ENCODE measurements at places on chromosomes 2 and 18.

- DNase-seq: no peak
Observed at GRCh38 chr2:80053522-80054345, 250.8 kb downstream of the LRRTM1 start.

DNA sequence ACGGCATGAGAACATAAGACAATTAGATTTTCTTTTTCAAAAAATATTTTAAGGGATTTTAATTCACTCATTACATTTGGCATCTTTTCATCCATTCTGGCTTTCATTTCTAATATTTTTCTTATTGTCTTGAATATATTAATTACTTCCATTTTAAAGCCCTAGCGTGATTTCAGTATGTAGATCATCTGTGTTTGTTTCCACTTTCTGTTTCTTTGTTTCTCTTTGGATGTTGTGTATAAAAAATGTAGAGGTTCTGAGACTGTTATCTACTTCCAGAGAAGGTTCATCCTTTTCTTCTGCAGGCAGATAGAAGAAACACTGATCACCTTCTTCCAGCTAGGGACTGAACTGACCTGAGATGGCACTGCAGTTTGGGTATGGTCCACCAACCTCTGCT is 664.4 kb upstream of the SLC39A10 start:
- no peak for DNase-seq

- no peak for DNase-seq
Observed at GRCh38 chr2:46552079-46552478, 72.7 kb downstream of the TMEM247 start.

DNA sequence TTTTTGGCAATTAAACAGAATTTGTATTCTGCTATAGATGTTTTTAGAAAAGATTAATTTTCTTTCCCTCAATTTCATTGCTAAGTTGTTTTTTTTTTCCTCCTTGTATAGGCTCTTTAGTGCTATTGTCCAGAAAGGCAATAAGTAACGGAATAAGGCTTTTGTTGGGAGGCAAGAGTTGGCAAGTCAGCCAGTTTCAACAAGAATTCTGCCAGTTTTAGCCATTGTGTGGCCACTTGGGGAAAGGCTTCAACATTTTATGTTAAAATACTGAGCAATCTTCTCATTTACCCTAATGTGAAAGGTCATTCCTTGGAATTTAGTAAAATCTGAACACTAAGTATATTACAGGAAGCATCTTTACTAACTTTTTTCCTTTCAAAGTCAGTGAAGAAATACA is 9.6 kb downstream of the CALCRL start:
- no peak for DNase-seq

DNA sequence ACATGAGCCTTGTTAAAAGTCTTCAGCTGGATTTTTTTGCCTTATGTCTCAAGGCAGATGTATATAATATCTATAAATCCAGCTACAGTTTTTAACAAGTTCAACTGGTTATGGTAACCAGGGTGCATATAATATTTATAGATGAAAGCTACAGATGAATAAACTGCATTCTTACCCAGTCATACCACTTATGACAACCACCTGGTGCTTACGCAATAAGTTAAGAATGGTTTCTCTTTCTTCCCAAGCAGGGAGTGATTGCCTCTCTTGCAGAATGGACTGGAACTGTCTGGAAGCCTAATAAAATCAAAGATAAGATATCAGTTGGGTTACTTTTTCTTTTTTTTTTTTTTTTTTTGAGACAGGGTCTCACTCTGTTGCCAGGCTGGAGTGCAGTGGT is 19.6 kb downstream of the DHX57 start:
- DNase-seq: no peak

DNA sequence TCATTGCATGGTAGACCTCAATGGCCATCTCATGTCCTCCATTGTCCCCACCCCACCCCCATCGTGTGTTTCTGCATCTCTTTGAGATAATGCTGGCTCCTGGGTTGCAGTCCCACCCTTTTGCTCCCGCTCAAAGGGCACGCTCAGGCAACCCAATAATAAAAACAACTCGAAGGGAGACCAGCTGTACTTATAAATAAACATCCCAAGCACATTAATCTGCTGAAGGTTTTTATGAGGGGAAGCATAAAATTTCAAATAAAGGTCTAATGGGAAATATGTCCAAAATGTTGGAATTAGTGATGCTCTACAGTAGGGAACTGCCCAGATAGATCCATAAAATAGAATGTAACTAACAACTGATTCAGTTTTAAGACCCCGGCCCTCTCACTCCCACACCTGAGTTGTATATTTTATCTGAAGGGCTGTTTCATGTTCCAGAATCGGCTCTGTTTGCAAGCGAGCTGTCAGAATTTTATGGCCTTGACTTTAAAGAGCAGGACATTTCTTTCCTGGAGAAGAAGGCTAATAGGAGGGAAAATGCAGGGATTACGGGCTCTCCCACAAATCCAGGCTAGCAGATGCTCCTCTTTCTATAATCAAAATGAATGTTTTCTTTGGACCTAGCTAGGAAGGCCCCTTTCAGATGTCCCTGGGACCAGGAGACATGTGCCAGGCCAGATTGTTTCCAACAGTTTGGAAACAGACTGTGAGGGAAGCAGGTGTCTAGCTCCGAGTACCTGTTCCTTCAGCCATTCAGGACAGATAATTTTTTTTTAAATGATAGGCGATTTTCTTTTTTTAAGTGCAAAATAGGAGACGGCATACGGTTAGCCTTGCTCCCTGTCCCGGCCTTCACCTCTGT is 103.7 kb downstream of the APOB start:
- no peak for DNase-seq

DNA sequence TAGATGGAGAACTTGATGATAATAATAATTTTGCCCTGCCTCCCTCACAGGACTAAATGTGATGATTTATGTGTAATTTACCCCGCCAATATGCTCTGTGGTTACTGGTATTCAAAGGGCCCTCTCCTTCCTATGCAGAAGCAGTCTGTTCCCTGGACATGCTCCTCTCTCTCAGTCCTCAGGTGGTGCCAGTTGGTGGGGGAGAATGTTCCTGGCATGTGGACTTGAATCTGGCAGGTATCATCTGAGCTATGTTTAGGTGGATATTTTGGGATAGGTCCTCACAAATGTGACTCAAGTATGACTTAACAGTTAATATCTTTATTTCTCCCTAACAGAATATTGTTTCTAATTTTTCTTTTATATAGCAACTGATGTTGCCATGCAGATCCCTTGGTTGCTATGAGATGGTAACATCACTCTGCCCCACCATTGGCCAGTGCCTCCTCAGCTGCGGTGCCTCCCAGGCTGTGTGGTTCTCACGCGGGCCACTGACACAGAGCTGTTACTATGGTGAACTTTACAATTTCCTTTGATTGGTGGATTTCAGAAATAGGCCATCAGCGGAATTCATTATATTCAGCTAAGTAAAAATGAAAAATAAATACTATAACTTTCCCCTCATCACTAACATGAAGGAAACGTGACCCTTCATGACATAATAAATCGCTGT is 106.7 kb upstream of the PELI1 start:
- no peak for DNase-seq

GRCh38 chr2:34241905-34242762 is 643.0 kb upstream of the FAM98A start:
- DNase-seq: no peak

DNA sequence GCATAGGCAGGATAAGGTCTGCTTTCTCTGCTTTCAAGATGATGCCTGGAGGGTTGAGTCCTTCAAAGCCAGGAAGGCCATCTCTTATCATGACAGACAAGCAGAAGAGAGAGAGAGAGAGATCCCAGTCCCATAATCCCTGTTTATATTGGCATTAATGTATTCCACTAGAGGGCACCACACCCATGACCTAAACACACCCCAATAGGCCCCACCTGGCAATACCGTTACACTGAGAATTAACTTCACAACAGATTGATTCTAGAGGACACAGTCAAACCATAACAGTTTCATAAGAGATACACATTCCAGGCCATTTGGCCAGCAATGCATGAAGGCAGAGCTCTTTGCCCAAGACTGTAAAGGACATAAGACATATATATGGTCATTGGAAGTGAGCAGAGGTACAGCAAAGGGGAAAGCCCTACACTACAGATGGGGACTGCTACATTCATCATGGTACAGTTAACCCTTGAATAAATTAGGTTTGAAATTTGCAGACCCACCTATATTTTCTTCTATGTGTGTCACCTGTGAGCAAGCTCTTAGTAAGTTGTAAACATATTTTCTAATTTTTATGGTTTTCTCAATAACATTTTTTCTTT is 1516.1 kb downstream of the RPIA start:
- DNase-seq: no peak

- DNase-seq: no peak
Observed at GRCh38 chr2:143949121-143949848, 570.6 kb downstream of the ZEB2 start.

DNA sequence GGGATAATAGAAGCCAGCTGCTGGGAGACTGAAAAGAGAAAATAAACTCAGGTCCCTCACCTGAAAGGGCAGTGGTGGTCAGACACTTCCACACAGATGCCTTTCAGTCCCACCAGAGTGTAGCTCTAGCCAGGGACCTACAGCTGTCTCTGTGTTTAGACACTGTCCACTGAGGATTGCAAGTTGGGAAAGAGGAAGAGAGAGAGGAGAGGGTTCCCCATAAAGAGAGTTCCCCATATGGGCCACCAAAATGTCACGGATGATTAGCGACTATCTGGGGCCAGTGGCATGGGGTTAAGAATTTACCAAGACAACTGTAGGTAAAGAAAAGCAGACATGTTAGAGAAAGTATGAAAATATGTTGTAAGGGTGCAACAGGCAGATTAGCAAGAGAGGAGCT is 36.7 kb upstream of the SKA1 start:
- DNase-seq: no peak

DNA sequence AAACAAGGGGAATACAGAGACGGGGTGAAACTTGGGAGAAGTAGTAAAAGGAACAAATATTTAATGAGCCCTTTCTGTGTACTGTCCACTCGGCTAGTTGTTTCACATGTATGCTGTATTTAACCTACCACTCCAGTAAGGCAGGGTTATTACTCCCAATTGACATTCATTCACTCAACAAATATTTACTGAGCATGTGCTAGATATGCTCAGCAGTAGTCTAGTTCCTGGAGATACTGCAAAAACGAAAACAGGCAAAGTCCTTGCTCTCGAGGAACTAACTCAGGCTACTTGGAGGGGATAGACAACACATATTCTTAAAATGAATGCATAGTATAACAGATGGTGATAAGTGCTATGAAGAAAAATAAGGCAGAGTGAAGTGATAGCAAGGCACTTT is 207.3 kb downstream of the SS18 start:
- no peak for DNase-seq

GRCh38 chr2:181266614-181267013 is 190.6 kb upstream of the ITGA4 start:
- no peak for DNase-seq
